ENCODE measurements at places on chromosomes 5 and 9.

- no peak for DNase-seq
Measured at GRCh38 chr9:88659126-88659525, 124.1 kb downstream of the NXNL2 start.

- DNase-seq, result no peak
Measured at GRCh38 chr9:127166651-127167524, 44.5 kb upstream of the ANGPTL2 start.

- no peak for DNase-seq
Measured at GRCh38 chr9:5518171-5518936, 8.0 kb downstream of the PDCD1LG2 start.

DNA sequence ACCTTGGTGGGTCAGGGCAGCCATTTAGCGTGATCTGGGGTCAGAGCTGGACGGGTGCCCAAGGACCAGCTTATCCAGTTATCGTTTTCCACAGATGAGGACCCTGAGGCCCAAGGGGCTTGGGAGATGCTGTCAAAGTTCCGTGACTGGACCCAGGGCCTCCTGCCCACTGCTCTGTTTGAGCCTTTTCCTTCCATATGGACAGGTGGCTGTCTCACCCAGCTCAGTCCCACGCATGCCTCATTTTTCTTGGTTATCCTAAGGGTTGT lies 56.5 kb downstream of the TRIP13 start:
- no peak for DNase-seq

DNA sequence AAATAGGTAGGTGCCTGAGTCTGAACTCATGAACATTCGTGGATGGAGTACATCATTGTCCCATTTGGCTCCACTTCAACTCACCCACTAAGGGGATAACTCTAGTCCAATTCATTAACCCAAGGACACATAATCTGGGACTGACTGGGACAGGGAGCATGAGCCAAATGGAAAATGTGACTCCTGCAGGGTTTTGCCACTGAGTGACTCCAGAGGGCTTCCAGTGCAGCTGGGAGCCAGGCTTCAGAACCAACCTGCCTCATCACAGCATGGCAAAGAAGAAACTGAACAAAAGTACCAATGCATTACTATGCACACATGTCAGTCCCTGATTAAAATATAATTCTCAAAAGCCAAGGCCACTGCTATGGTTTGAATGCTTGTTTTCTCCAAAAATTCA lies 159.7 kb upstream of the SNX2 start:
- no peak for DNase-seq

DNA sequence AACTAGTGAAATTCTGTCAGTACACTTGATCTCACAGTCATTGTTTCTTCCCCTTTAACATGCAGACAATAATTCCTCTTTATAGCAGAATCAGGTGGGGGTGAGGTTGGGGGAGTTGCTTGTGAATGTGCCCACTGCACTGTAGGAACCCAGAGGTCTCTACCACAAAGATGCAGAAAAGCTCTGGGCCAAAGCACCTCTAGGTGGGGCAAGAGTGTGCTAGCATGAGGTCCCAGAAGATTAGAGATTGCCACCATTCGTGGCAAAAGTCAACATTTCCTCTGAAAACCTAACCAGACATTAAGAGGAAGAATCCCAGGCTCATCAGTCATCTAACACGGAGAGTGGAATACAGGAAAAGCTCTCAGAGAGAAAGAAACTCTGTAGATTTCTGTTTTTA lies 74.5 kb downstream of the PTCD2 start:
- DNase-seq, result no peak

GRCh38 chr5:142548739-142549275 lies 137.1 kb downstream of the FGF1 start:
- DNase-seq, result no peak

DNA sequence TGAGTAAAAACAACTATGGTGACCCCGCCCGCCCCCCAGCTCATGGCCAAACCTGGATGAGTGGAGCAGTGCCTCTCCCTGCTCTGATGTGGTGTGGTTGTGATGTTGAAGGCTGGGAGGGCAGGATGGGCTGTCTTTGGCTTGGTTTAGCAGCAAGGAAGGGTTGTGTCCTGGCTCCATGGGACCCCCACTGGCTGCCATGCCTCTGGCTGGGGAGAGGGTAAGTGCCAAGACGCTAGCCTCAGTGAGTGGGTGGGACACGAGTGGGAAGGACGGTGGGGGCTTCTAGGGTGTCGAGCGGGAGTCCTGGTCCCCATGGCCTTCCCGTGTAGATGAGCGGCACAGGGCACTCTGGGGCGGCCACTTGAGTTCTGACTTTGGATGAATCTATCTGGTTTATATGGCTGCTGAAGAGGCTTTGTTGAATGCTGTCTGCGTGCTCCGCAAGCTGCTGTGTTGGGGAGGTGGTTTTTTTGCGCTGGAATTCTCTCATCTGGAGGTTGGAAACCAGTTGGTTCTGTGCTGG lies 50.4 kb downstream of the DAB2IP start:
- DNase-seq, result no peak

DNA sequence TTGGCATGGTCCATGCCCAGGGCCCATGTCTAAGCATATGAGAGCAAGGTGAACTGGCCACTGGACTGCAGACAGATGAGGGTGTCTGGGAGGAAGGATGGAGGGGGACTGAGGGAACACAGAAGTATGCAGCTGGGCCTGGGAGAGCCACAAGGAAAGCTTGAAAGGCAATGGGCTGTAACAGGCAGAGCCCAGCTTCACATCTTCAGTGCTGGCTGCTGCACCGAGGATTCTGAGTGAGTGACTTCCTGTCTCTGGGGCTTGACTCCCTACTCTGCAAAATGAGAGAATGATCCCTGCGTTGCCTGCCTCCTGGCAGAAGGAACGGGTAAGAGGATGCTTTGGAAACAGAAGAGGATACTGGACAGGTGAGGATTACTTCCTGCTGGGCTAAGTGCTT lies 29.0 kb downstream of the COL15A1 start:
- no peak for DNase-seq

DNA sequence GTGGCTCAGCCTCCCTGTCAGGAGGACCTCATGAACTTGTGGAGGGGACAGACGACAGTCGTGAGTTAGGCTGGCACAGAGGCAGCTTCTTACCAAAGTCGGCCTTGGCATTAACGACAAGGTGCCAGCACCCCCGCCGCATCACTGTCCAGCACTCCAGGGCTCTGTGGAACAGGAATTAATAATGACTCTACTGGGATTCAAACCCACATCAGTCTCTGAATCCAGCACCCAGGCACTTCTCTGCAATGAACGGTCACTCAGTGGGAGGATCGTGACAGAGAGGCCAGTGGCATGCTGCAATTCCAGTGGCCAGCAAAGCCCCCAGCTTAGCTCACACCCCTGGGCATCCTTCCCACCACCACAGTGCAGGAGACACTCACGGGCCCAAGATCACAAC lies 263.3 kb upstream of the ADAMTS16 start:
- no peak for DNase-seq

- no peak for DNase-seq
Measured at GRCh38 chr9:28699632-28700031, 1126.4 kb upstream of the C9orf72 start.

DNA sequence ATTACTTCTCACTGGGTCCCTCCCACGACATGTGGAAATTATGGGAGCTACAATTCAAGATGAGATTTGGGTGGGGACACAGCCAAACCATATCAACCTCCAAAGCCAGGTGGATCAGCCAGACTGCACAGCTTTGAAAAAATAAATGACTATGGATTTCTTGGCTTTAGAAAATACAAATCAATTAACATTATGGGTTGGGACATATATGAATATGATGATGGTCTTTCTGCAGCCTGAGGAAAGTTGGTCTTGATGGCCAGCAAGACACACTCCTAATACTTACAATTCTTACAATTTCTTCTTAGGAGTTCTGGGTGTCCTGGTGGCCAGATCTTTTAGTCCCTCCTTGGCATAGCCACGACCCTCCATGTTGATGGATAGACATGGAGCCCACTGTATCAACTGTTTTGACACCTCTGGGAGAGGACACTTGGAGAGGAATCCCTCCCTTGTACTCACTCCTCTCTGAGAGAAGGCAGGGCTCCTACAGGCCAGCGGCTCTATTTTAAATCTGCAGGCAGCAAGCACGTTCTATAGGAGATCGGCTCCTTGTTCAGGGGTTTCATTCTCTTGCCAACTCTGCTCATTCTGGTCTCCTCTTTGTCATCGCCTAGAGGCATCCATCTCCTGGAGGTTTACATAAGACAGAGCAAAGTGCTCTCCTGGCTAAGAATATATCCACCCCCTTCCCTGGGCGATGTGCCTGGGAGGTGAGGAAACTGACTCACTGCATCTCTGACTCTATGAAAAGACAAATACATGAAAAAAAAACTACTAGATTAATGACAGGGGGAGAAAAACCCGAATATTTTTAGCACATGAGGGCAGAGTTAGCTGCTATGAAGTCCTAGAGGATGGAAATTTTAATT lies 145.9 kb downstream of the CARTPT start:
- no peak for DNase-seq

DNA sequence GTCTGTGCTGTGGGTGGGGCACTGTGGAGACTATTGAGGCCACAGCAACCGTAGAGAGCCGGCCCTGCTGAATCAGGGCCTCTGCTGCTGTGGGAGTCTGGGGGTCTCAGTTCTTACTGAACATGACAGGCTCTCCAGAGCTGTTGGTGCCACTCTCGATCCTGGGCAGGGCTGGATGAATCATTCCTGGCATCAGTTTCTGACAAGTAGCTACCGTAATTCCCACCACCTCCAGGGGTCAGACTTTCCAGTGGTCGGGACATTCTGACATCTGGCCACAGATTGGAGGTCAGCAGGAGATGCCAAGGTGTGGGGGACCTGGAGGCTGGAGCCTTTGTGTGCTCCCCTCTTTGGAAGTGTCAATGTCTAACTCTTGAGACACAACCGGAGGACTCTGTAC lies 188.4 kb downstream of the IRX2 start:
- no peak for DNase-seq

DNA sequence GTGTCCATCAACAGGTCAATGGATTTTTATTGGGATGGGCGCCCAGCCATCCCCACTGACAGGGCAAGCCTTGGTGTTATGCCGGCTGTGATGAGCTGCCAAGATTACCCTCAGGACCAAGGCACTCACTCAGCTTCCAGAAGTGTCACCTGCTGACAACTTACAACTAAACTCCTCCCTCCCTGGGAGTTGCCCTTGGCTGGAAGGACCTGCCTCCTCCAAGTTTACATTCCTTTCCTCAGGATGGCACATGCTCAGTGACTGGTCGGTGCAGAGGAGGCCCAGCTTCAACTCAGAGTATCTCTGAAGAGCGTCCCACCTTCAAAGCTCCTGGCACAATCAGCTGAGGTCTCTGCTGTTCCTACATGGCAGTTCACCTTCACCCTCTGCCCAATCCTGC lies 52.5 kb upstream of the ZBTB43 start:
- DNase-seq, result no peak

- no peak for DNase-seq
Measured at GRCh38 chr9:37151812-37152211, 31.4 kb downstream of the ZCCHC7 start.

All from esophagus squamous epithelium (tissue), 5 donors.